CD4-positive, alpha-beta memory T cell (primary cell): ENCODE measurements at places on chromosomes 12 and 14. TPM values are rescaled to one million over a fixed set of nuclear protein-coding genes. Genes with fewer than 3 reads are reported as not detected.
A peak's percentile ranks its signal among the peaks of the same experiment; 100 is the strongest.

DNA sequence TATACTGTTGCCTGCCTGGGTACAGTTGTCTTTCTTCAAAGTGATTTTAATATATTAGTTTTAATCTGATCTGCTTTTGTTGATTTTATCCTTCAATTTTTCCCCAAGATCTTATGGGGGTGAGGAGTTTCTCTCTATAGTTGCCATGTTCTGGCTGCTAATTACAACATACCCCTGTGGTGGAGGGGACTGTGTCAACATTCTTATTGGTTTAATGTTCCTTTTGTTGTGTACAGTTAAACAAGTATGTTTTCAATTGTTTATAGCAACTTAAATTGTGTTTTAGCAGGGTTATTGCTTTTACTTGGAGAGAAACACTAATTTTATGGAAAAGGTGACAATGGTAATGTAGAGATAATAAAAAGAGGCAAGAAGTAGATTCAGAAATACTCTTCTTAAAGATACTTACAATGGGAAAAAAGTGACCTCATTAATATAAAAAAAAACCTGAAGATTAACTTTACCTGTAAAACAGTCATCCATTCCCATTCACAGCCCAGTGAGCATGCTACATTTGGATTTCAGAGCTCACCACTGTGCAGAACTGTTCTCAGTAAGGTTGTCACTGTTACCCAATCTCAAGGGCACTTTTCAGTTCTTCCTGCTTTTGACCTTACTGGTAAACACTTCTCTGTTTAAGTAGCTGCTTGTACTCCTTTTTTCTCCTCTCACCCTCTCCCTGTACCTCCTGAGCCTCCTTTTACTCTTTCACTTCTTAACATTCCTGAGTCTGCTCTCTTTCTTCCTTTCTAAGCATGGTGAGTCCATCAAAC, 8.1 kb upstream of the LRRK2 start:
- no peak overlapping the region for H3K27ac ChIP-seq
- no peak for DNase-seq
- no peaks in the 10 kb centered on the region for H3K36me3 ChIP-seq

SLC39A5 gene
- 0.64 TPM for total RNA-seq

DNA sequence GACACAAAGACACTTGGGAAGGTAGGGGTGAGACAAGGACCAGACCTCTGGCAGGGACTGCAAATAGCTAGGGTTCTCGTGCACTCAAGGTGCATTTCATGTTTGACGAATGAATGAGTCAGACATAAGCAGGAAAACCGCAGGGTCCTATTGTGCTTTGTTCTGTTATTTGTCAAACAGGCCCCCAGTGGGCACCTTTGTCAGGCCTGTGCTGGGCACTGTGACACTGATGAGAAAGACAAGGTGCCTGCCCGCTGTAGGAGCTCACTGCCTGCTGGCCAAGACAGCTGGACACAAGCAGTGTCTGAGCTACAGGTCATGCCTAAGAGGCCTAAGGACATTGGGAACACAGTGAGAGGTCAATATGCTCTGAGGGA, 2.3 kb downstream of the OTUB2 start:
- no peak overlapping the region for H3K27ac ChIP-seq
- no peaks in the 10 kb centered on the region for H3K27me3 ChIP-seq
- no peak for DNase-seq
- H3K4me3 ChIP-seq, result no peak overlapping the region
- H3K4me1 ChIP-seq, result peaks cover 27% of the 10 kb centered on the region

GSG1 gene
- not detected for total RNA-seq

GRCh38 chr12:127398016-127398710, 868.8 kb upstream of the TMEM132C start:
- H3K4me1 ChIP-seq, result no peaks in the 10 kb centered on the region
- DNase-seq, result no peak
- no peak overlapping the region for H3K27ac ChIP-seq
- H3K27me3 ChIP-seq, result no peaks in the 10 kb centered on the region

- DNase-seq, result no peak
- no peaks in the 10 kb centered on the region for H3K36me3 ChIP-seq
- H3K4me3 ChIP-seq, result no peak overlapping the region
- no peaks in the 10 kb centered on the region for H3K27me3 ChIP-seq
- no peak overlapping the region for H3K27ac ChIP-seq
- H3K4me1 ChIP-seq, result no peaks in the 10 kb centered on the region
Observed at GRCh38 chr12:70756118-70756517, 118.9 kb upstream of the PTPRB start.

CEBPE gene
- 0.69 TPM for total RNA-seq

CTSG gene
- total RNA-seq, result not detected

GRCh38 chr12:122399592-122400373, 22.7 kb downstream of the CLIP1 start:
- peak overlapping the region; percentile 18 for H3K27ac ChIP-seq

DNA sequence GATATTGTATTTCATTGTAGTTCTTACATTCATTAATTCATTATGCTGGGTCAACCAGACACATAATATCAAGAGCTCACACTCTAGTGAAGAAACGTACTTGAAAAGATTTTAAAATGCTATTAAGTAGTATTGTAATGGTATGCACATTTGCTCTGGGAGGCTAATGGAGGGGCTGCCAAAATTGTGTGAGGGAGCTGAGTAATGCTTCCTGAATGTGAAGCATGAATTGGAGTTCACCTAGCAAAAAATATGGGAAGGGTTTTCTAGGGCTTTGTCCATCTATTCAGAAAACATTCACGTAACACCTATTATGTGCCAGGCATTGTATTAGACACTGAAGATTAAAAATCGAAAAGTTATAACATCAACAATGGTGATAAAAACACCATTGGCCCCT, 403.8 kb upstream of the PDE3A start:
- H3K4me3 ChIP-seq, result no peak overlapping the region
- DNase-seq, result no peak
- H3K4me1 ChIP-seq, result no peaks in the 10 kb centered on the region

DNA sequence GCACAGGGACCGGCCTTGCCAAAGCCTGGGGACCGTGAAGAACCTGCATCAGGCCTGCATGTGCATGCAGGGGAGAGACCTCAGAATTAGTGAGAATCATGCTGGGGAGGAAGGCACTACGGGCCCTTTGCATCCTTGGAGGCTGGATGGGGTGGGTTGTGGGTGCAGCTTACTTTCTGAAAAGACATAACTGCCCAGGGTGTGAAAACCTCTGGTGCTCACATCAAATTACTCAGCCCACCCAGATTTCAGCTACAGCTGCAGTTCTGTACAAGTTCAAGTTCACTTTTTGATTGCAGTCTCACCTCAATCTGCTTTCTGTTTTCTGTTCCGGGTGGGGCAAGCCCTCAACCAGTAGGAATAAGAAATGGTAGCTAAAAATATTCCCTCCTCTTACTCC, 130.6 kb downstream of the SLC15A4 start:
- no peaks in the 10 kb centered on the region for H3K4me1 ChIP-seq
- no peaks in the 10 kb centered on the region for H3K36me3 ChIP-seq
- DNase-seq, result no peak
- no peaks in the 10 kb centered on the region for H3K27me3 ChIP-seq

KRT77 gene
- not detected for total RNA-seq

DNA sequence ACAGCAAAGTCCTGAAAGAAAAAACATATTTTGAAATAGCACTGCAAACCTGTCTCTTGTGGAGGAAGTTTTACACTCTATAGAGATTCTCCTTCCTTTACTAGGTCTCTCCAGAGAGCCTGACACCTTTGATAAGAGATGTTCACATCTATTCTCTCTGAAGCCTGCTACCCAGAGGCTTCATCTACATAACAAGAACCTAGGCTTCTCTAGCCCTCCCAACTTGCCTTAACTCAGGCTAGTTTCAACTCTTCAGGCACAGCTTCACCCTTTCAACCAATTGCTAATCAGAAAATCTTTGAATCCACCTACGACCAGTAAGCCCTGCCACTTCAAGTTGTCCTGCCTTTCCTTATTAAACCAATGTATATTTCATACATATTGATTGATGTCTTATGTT, 60.6 kb downstream of the IFNG start:
- H3K36me3 ChIP-seq, result no peaks in the 10 kb centered on the region
- no peak overlapping the region for H3K4me3 ChIP-seq
- no peak overlapping the region for H3K27ac ChIP-seq
- no peak for DNase-seq
- H3K27me3 ChIP-seq, result no peaks in the 10 kb centered on the region

- H3K36me3 ChIP-seq, result no peaks in the 10 kb centered on the region
- H3K4me3 ChIP-seq, result no peak overlapping the region
- no peak for DNase-seq
- H3K27ac ChIP-seq, result peak overlapping the region; percentile 25
Observed at GRCh38 chr12:124493809-124494750, 73.3 kb downstream of the NCOR2 start.

DNA sequence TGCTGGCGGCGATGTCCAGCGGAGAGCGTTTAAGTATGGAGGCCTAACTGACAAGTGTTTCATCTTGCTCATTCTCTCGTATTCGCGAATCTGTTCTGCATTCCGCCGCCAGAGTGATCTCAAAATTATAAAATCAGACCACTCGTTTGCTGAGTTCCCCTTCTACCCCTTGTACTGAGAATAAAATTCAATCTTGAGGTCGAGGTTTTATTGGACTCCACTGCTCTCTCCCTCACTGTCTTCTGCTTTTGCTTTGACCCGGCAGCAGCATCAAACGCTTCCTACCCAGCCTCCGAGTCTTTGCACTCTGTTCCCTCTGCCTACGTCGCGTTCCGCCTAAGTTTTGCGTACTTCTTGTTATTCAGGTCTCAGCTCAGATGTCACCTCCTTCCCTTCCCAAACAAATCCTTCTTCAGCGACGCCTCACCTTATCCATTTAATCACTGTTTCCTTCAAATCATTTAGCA, 462 bp downstream of the KNTC1 start:
- peak overlapping the region; percentile 98 for H3K27ac ChIP-seq
- no peaks in the 10 kb centered on the region for H3K27me3 ChIP-seq
- peaks cover 45% of the 10 kb centered on the region for H3K4me1 ChIP-seq
- peak overlapping the region; percentile 88 for H3K4me3 ChIP-seq

NYNRIN gene
- total RNA-seq, result not detected

GRCh38 chr12:6788972-6789924, at the start of gene CD4:
CD4 (plus strand) TSS chr12:6789528; CDS start chr12:6800139, 10,611 bp downstream.
- DNase-seq, result peak; percentile 79
- H3K27ac ChIP-seq, result peak within 1 kb of the TSS; percentile 83
- peak within 1 kb of the TSS; percentile 95 for H3K4me3 ChIP-seq
- H3K27me3 ChIP-seq, result no peaks in the 10 kb centered on the region

- peaks cover 36% of the 10 kb centered on the region for H3K4me1 ChIP-seq
- peak overlapping the region; percentile 3 for H3K27ac ChIP-seq
- peaks cover 22% of the 10 kb centered on the region for H3K36me3 ChIP-seq
- no peak for DNase-seq
- no peak overlapping the region for H3K4me3 ChIP-seq
Observed at GRCh38 chr12:47237751-47238211, 158.0 kb upstream of the AMIGO2 start.

GRCh38 chr14:52397844-52398243, 83.7 kb downstream of the PTGER2 start:
- peaks cover 45% of the 10 kb centered on the region for H3K4me1 ChIP-seq
- H3K27me3 ChIP-seq, result no peaks in the 10 kb centered on the region
- H3K27ac ChIP-seq, result no peak overlapping the region

DNA sequence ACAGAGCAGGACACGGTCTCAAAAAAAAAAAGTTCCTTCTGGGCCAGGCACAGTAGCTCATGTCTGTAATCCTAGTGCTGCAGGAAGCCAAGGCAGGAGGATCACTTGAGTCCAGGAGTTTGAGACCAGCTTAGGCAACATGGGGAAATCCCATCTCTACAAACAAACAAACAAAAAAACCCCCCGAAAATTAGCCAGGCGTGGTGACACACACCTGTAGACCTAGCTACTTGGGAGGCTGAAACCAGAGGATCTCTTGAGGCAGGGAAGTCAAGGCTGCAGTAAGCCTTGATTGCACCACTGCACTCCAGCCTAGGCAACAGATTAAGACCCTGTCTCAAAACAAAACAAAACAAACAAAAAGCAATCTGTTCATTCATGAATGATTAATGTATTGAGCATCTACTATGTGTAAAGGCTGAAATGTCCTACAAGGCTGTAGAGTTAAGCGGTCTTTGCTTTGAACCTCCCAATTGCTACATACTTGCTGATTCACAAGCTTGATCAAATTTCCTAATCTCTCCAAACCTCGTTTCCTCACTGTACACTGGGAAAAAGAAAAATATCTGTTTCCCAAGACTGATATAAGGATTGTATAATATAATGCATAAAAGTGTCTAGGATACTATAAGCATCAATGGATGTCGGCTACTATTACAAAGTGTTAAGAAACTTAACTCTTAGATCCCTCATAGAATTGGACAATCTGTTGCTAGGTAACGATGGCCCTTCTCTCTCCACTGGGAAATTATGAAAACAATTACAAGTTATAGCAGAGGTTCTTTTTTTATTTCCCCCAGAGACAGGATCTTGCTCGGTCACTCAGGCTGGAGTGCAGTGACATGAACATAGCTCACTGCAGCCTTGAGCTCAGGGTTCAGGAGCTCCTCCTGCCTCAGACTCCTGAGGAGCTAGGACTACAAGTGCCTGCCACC, 7.9 kb upstream of the RILPL2 start:
- no peak overlapping the region for H3K4me3 ChIP-seq
- H3K4me1 ChIP-seq, result peaks cover 35% of the 10 kb centered on the region
- no peak overlapping the region for H3K27ac ChIP-seq
- no peak for DNase-seq

- DNase-seq, result no peak
- H3K27ac ChIP-seq, result no peak overlapping the region
- H3K4me3 ChIP-seq, result no peak overlapping the region
- no peaks in the 10 kb centered on the region for H3K27me3 ChIP-seq
- no peaks in the 10 kb centered on the region for H3K36me3 ChIP-seq
- no peaks in the 10 kb centered on the region for H3K4me1 ChIP-seq
Observed at GRCh38 chr12:5956987-5957386, 11.9 kb upstream of the ANO2 start.

STYK1 gene
- total RNA-seq, result not detected

TMED8 gene
- total RNA-seq, result 8.6 TPM

GRCh38 chr14:39956372-39956771, 524.1 kb upstream of the FBXO33 start:
- no peaks in the 10 kb centered on the region for H3K36me3 ChIP-seq
- no peaks in the 10 kb centered on the region for H3K27me3 ChIP-seq
- DNase-seq, result no peak
- H3K4me1 ChIP-seq, result no peaks in the 10 kb centered on the region

POLE gene
- total RNA-seq, result 75.4 TPM

GRCh38 chr12:111806304-111806703, 35.7 kb upstream of the MAPKAPK5 start:
- H3K4me1 ChIP-seq, result no peaks in the 10 kb centered on the region
- H3K27me3 ChIP-seq, result no peaks in the 10 kb centered on the region
- H3K36me3 ChIP-seq, result no peaks in the 10 kb centered on the region
- no peak for DNase-seq
- no peak overlapping the region for H3K4me3 ChIP-seq
- H3K27ac ChIP-seq, result no peak overlapping the region

- no peak for DNase-seq
- H3K27ac ChIP-seq, result no peak overlapping the region
- H3K36me3 ChIP-seq, result no peaks in the 10 kb centered on the region
- no peaks in the 10 kb centered on the region for H3K27me3 ChIP-seq
- H3K4me3 ChIP-seq, result no peak overlapping the region
Observed at GRCh38 chr14:35934499-35934898, 108.4 kb downstream of the BRMS1L start.

RIMBP2 gene
- total RNA-seq, result not detected

- H3K4me3 ChIP-seq, result no peak overlapping the region
- no peaks in the 10 kb centered on the region for H3K27me3 ChIP-seq
- no peak overlapping the region for H3K27ac ChIP-seq
Observed at GRCh38 chr14:57480051-57480450, 13.6 kb downstream of the CCDC198 start.

SNRPF gene
- 16.7 TPM for total RNA-seq

- H3K4me3 ChIP-seq, result no peak overlapping the region
- H3K36me3 ChIP-seq, result peaks cover 8% of the 10 kb centered on the region
- H3K27ac ChIP-seq, result no peak overlapping the region
- no peak for DNase-seq
- H3K27me3 ChIP-seq, result no peaks in the 10 kb centered on the region
- no peaks in the 10 kb centered on the region for H3K4me1 ChIP-seq
Observed at GRCh38 chr14:74008843-74009499, 10.1 kb downstream of the ENTPD5 start.

CACNA2D4 gene
- total RNA-seq, result 15.1 TPM

PMCH gene
- not detected for total RNA-seq
